Tibial nerve (tissue), 4 donors: ENCODE measurements at places on chromosomes 1 and 21. TPM values are rescaled to one million over a fixed set of nuclear protein-coding genes. Genes with fewer than 3 reads are reported as not detected.

RCOR3 gene
- total RNA-seq = 53.8 TPM

SMCP gene
- not detected for total RNA-seq

FCRL5 gene
- total RNA-seq = 0.30 TPM

SPATA1 gene
- not detected for total RNA-seq

GNAT2 gene
- total RNA-seq = not detected

IL10RB gene
- 17.5 TPM for total RNA-seq

ECM1 gene
- total RNA-seq = 11.1 TPM

OPTC gene
- total RNA-seq = not detected

WNT9A gene
- 9.6 TPM for total RNA-seq

FMO5 gene
- total RNA-seq = 2.6 TPM

EPS8L3 gene
- total RNA-seq = not detected

CA6 gene
- total RNA-seq = not detected

S100A3 gene
- total RNA-seq = 2.7 TPM

CNN3 gene
- total RNA-seq = 336 TPM

FOXO6 gene
- 0.44 TPM for total RNA-seq

KRTAP12-2 gene
- total RNA-seq = not detected

SYNJ1 gene
- total RNA-seq = 8.0 TPM

HSD11B1 gene
- total RNA-seq = 7.1 TPM

LHX8 gene
- not detected for total RNA-seq

LCE2C gene
- not detected for total RNA-seq

OR2T8 gene
- total RNA-seq = not detected

OR10K2 gene
- total RNA-seq = not detected

GPR52 gene
- total RNA-seq = not detected

GBP7 gene
- total RNA-seq = not detected

ATG4C gene
- total RNA-seq = 3.9 TPM

SLC6A9 gene
- total RNA-seq = 0.42 TPM

LELP1 gene
- total RNA-seq = not detected

LCE2A gene
- total RNA-seq = not detected

NFIA gene
- 71.2 TPM for total RNA-seq

C1orf56 gene
- total RNA-seq = 9.6 TPM

LY9 gene
- total RNA-seq = 1.9 TPM

SLC44A5 gene
- total RNA-seq = not detected
